ENCODE measurements at places on chromosomes 3 and 15.

DNA sequence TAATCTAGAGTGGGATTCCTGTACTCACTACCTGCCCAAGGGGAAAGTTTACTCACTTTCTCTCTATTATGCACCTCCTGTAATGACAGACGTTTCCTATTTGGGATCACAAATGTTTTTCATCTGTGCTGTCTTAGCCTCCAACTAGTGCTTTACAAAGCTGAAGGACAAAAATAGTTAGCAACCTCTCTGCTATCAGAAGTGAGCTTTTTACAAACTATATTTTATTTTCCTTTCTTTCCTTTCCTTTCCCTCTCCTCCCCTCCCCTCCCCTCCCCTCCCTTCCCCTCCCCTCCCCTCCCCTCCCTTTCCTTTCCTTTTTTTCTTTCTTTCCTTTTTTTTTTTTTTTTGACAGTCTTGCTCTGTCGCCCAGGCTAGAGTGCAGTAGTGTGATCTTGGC is 130.8 kb downstream of the UNC13C start:
- DNase-seq: no peak

GRCh38 chr15:93223803-93224202 is 134.8 kb upstream of the RGMA start:
- no peak for DNase-seq

DNA sequence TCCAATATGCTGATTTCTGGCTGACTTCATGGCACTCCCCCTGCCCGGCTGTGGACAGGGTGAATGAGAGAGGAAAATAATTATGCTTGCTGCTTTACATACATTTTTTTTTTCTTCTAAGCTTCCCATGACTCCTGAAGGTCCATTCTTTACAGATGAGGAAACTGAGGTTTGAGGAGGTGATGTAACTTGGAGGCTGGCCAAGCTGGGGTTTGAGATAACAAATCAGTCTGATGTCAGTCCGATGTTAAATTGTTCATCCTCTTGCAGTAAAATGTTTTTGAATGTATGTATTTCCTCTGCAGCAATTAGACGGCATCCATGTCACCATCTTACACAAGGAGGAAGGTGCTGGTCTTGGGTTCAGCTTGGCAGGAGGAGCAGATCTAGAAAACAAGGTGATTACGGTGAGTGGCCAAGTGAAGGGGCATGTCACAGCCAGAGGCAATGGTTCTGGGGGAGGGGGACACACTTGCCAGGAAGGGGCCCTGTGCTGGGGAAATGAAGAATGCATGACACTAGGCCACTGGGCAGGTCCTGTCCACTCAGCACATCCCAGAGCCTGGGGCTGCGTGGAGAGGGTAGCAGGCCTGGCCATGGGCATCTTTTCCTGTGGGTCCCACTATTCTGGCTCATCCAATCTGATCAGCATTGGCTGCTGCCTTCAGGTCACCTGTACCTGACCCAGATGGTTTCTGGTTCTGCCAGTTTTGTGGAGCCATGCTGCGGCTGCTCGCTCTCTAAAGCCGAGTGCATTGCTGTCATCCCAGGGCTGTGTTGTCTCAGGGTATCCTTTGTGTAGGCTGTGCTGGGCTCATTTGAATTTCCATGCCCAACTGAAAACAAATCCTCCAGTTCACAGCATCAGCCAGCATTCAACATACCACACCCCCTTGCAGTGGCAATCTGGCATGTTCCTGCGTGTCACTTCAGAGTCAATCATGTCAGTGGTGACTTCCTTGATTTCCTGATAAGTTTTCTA is 20.4 kb downstream of the STARD5 start:
- DNase-seq: peak; percentile 34

DNA sequence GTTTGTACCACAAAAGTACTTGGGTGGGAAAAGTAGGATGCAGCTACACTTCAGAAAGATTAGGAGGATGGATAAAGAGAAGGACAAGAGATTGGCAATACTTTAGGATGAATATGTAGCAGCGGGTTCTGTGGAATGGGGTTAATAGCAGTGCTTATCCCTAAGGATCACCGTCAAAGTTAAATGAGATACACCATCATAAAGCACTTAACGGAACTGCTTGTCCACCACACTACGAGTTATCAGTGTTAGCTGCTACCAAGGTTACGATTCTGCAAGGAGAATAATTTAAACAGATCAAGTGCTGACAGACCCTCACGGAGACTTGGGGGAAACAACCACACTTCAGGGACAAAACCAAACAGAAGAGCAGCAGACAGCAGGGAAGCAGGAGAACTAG is 963 bp downstream of the SHQ1 start:
- DNase-seq: no peak

DNA sequence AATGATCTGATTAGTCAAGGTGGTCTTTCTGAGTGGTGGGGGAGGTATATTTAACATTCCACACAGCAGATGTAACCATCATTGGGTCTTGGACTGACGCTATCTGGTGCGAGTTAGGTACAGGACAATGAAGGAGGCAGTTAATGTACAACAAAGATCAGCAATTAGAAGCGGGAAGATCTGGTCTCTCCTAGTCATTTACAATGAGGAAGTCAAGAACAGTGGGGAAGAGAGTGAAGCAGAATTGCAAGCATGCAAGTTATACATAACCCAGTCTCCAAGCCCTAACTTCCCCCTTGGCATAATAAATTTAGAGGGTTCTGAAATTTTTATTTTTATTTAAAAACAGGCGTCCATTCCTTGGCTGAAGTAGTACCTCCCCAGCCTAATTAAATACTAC is 14.1 kb downstream of the GPD1L start:
- no peak for DNase-seq

- DNase-seq: no peak
Observed at GRCh38 chr3:23072693-23073092, 130.4 kb upstream of the UBE2E2 start.

DNA sequence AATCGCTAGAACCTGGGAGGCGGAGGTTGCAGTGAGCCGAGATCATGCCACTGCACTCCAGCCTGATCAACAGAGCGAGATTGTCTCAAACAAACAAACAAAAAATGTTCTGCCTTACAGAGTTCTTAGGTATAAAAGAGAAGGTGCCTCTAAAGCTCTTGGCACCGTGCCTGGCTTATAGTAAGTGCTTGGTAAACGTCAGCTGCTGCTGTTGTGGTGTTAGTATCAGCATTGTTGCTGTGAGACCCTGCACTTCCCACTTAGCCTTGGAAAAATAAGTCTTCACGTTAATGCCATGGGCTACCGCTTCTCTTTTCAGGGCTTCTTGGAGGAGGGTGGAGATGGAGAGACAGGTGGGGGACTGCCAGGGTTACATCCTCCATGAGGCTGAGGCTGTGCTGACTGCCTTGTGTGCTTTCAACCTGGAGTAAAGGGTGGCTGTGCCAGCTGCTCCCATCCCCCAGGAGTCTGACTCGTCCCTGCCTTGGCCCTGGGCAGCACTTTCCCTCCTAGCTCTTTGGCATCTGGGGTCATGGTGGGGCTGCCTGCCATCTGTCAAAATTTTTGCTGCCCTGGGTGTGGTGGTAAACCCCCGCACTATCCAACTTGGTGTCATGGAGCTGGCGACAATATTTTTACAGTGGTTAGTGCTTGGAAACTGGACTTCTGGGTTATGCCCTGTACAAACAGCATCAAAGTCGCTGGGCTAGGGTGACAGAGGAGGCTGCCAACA is 17.8 kb downstream of the FLNB start:
- peak; percentile 25 for DNase-seq

GRCh38 chr3:190721330-190721729 is 141.2 kb downstream of the GMNC start:
- DNase-seq: no peak

- DNase-seq: no peak
Observed at GRCh38 chr3:15694628-15695027, 93.1 kb downstream of the BTD start.

DNA sequence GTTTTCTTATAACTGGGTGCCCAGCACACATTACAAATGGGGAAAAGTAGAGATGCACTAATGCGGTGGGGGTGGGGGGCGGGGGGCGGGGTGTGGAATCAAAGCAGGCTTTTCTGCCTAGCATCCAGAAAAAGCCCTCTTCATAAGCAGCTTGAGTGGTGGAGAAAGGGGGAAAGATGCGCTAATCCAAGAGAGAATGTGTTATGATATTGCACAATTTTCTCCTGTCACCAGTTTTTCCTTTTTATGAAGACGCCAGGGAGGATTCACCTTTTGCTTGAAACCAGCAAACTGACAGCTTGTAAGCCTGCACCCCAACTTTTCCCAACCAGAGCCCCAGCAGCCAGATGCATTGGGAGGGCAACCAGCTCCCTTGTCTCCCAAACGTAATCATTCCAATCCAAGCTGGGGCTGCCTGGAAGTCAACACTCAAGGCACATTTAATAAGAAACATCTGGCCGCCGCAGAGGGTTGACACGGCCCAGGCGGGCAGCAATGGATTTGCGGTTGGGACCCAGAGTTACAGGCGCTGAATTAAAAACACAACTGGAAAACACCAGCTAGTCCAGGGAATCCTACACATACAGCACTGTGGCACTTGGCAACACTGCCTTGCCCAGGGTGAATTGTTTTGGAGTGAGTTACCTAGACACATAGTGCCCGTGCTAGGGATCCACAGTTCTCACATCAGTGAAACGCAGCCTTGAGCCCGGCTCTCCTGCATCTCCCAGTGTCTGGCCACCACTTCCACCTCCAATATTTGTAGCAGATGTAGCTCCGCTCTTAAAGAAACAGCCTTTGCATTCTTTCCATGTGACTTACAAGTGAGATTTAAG is 218.5 kb upstream of the PRICKLE2 start:
- DNase-seq: no peak
